Kidney epithelial cell (primary cell): ENCODE measurements at places on chromosomes 3 and 15. TPM values are rescaled to one million over a fixed set of nuclear protein-coding genes. Genes with fewer than 3 reads are reported as not detected.

Gene BFSP2
- 0.96 TPM in 1 of 2 replicates, not detected in the other for total RNA-seq

DNA sequence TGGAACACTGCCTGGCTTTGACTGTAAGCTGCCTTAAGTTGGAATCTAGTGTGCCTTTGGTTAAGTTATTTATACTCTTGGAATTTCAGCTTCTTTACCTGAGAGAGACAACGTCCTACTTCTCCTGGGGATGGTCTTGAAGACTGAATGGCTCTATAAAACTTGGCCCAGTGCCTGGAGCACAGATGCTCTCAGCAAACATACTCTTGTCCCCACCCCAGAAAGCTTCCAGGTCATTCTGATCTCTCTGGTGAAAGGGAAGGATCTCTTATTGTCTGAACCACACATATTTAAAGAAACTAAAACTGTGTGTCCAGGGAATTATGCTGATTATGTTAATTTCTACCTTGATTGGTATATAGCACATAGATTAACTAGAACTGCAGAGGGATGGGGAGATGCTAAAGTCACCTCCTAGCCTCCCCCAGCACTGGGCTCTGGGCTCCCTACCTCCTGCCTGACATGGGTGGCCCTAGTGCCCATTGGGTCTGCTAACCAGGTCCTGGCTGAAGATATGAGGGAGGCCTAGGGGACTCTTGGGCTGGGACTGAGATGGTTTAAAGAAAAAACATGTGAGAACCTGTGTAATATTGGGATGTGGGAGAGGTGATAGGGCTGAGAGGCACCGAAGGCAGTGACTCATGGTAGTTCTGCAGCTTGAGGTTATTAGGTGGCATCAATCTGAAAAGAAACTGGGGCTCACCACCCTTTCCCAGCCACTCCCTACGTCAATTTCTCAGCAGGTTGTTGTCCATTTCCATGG, 171.0 kb downstream of the RPLP1 start:
- no peak for DNase-seq

DNA sequence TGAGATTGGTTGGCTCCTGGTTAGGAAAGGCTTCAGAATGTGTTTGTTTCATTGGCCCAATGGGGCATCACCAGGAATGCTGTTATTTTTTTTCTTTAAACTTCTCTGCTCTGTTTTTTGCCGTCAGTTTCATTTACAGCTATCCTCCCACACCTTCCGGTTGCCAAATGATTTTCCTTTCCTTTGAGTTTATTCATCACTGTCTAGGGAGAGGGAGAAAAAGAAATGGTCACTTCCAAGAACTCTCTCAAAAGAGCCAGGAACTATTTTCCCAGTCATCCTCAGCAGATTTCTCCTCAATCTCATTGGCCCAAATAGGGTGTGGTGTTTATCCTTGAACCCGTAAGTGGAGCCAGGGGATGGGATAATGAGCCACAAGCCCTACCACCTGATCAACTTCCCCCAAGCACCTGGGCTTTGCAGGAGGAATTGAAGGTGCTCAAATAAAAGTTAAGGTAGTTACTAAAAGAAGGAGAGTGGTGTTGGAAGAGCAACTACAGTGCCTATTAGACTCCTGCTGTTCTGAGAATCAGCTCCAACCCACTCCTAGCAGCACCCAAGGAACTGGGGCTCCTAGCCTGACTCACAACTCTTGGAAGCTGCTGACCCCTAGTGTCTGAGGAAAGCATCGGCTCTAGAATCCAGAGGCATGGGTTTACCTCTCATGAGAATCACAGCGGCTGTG, 183.8 kb upstream of the IL12A start:
- DNase-seq: no peak

- DNase-seq: no peak
Measured at GRCh38 chr3:182682263-182683241, 110.8 kb upstream of the ATP11B start.

GRCh38 chr3:113231391-113231790, 20.0 kb downstream of the BOC start:
- no peak for DNase-seq

DNA sequence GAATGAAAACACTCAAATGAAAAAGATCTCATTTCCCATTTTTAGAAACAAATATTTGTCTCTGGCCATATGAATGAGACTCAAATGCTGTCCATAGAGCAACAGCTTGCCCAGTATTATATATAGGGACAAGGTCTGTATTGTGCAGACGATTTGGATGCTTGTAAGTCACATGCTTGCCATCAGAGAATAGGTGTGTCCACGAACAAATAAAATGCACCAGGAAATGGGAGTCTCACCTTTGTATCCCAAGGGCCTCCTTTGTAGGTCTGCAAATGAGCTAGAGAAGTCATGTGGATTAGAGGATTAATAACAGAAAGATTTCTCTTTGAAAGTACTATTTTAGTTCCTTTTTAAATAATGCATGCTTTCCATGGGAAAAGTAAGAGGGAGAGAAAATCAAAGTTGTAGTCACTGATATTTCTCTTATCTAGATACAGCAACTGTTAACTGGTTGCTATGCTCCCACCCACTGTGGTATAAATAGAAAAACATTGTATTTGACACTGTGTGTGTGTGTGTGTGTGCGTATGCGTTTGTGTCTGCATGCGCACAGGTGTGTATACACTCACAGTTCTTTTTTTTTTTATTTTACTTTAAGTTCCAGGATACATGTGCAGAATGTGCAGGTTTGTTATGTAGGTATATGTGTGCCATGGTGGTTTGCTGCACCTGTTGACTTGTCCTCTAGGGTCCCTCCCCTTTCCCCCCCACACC, 383.4 kb upstream of the ARRDC4 start:
- DNase-seq: no peak
